ENCODE measurements at places on chromosomes 4 and X.
A peak's percentile ranks its signal among the peaks of the same experiment; 100 is the strongest.

DNA sequence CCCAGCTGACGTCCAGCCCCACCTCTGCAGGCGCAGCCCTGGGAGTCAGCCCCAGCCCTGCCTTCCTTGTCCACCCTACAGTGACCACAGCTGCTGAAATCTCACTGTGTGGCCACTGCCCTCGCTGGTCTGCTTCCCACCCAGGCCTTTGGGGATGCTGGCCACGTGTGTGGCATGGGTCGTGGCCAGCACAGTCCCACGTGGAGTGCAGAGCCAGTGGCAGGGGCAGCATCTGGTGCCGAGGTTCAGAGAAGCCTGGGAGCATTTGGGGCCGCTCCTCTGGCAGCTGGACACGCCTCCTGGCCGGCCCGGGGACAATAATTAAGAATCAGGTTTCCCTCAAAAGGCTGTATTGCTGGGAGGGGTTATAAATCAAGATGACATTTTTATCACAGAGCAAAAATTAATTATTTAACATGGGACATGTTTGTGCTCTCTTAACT is 92.1 kb downstream of the HMX1 start:
- DNase-seq: no peak

- DNase-seq: no peak
Observed at GRCh38 chr4:145730026-145730425, 50.1 kb downstream of the C4orf51 start.

- no peak for DNase-seq
Observed at GRCh38 chr4:75612306-75612705, 18.0 kb downstream of the CDKL2 start.

- DNase-seq: no peak
Observed at GRCh38 chrX:52271206-52271605, 86.5 kb downstream of the MAGED4 start.

DNA sequence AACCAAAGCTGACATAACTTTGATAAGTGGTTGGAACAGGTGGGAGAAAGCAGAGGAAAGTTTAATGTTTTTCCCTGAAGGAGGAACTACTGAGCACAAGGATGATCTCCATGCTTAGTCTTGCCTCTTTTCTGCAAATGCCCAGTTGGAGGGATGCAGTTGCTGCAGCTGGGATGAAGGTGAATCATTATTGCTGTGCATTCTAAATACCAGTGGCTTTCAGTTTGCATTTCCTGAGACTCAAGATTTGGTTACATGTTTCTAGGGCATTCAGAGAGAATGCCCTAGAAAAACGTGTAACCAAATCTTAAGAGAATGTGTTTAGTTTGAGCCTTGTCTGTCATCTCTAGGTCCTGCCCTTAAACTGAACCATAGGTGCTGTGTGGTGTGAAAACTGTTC is 42.2 kb downstream of the METTL14 start:
- no peak for DNase-seq

- no peak for DNase-seq
Observed at GRCh38 chrX:118526149-118526548, 30.5 kb downstream of the DOCK11 start.

DNA sequence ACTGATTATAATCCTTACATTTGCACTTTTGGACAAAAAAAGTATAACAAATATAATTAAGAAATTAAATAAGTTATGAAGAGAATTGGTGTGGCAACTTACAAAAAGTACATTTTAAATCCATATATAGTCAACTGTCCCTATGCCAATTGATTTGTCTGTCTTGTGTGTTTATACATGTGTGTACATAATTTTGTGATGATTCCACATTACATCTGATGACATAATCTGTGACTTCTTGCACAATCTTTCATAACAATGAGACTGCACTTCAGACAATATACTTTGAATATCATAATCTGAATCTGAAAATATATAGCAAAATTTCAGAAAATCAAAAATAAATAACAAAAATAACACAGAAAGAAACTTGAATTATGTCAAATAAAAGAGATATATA is 953.4 kb downstream of the FAT4 start:
- no peak for DNase-seq

GRCh38 chrX:13427441-13428052 is 107.7 kb upstream of the ATXN3L start:
- no peak for DNase-seq

DNA sequence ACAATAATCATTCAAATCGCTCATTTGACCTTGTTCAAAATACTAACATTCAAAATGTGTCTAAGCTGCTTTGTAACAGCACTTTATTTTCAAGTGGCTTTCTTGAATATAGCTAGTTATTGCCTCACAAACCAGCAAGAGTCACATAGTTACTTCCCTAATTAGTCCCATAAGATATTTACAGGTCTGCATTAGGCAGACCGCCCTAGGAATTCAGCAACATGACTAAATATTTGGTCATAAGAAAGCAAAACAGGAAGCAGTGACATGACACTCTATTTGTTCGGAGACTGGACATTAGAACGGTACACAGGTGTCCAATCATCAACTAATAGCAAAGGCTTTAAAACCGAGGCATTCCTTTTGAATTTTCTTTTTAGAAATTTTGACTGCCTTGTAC is 262.0 kb downstream of the COL25A1 start:
- no peak for DNase-seq

DNA sequence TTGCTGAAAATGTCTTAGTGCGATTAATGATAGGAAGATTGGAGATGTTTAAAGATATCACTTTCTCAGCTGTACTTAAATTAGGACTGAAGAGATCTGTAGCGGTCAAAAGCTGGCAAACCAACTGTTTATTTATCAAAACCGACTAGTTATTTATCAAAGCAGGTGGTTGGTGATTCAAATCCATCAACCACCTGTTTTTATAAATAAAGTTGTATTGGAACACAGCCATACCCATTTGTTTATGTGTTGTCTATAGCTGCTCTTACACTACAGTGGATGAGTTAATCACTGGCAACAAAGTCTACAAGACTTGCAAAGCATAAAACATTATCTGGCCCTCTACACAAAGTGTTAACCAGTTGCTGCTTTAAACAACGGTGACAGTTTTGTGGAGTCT is 76.8 kb downstream of the IL15 start:
- no peak for DNase-seq

DNA sequence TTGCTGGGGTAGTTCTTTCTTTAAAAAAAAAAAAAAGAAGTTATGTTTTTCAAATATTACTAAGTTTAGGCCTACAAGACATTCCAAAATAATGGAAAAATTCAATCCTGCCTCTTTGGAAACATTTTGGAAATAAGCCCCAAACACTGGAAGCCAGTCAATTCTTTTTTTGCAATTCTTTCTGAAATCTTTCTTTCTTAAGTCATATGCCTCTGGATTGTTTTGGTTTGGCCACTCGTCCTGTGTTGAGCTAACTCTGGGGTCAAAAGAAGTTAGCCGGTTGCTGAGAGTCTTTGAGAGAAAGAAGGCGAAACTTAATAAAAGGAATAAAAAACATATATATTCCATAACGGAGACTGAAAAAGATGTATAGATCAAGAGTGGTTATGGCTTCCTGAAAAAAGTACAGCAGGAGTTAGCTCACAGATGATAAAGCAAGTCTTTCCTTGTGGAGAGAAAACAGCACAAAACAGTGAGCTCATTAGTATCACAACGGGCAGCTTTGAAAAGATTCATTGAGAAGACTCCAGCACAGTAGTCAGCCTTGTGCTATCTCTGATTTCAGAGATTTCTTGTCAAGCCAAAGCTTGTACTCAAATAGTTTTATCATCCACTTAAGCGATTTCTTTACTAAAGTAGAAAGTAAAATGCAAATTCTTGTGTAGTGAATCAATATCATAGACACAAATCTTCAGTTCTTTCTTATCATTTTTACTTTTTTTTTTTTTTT is 64.8 kb downstream of the PLS3 start:
- DNase-seq: peak; percentile 23

DNA sequence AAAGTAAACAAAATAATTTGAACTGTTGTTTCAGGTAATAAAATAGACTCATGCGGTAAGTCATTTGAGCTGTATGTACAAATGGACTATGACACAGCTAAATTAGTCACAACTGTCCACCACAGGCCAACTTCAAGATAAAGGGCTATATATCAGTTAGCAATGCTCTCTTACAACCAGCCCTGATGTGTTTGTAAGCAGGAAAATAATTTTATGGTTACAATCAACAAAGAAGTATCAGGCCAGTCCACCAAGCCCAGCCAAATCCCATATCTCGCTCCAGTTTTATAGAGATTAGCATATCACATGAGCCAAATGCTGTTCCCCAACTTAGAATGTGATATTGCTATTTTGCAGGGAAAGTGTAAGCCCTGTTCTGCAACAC is 511 bp upstream of the DUSP21 start:
- DNase-seq: no peak

- no peak for DNase-seq
Observed at GRCh38 chrX:151723156-151723760, 7.4 kb downstream of the FATE1 start.

GRCh38 chr4:181541396-181541795 is 701.8 kb upstream of the TENM3 start:
- DNase-seq: peak; percentile 24

All from astrocyte of the cerebellum (primary cell).